ENCODE measurements at places on chromosomes 6 and 20. TPM values are rescaled to one million over a fixed set of nuclear protein-coding genes. Genes with fewer than 3 reads are reported as not detected.

The SNAP25 gene
- total RNA-seq = 0.39 TPM

The HLA-DPA1 gene
- 201 TPM for total RNA-seq

The HSPA12B gene
- total RNA-seq = not detected

The PAK1IP1 gene
- total RNA-seq = 16.7 TPM

The BLOC1S5 gene
- total RNA-seq = 16.6 TPM

The COL21A1 gene
- total RNA-seq = not detected

The PTCRA gene
- not detected for total RNA-seq

The STK38 gene
- total RNA-seq = 79.2 TPM

The XKR7 gene
- not detected for total RNA-seq

The ISM1 gene
- 0.49 TPM for total RNA-seq

The RAD21L1 gene
- total RNA-seq = not detected

The PTCHD4 gene
- not detected for total RNA-seq

All from T-helper 1 cell treated with Interleukin-12 subunit alpha and Interleukin-12 subunit beta and Interleukin-4 antibody, amounts not matched to agents 30 ng/mL and 1 ng/mL, for 36 hours (primary cell).